ENCODE measurements at places on chromosomes 12 and 14.
A peak's percentile ranks its signal among the peaks of the same experiment; 100 is the strongest.

GRCh38 chr14:61649283-61649682 lies 46.0 kb upstream of the HIF1A start:
- no peak for DNase-seq

DNA sequence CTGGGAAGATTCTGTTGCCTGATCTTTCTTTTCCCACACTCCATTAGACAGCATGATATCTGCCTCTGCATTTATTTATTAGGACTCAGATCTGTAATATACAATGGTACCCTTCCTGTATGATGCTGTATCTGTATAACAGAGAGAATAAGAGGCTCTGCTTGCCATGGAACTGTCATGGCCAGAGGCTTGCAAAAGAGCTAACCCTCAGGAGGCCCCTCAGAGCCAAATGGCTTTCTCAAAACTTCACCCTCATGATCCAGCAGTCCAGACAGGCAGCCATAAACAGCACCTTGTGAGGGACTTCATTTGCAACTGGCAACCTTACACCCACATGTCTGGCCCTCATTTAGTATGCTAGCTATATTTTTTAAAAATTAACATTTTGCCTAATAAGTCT lies 57.6 kb downstream of the TMEM30B start:
- no peak for DNase-seq

- no peak for DNase-seq
Observed at GRCh38 chr12:89513544-89513943, 11.1 kb downstream of the GALNT4 start.

DNA sequence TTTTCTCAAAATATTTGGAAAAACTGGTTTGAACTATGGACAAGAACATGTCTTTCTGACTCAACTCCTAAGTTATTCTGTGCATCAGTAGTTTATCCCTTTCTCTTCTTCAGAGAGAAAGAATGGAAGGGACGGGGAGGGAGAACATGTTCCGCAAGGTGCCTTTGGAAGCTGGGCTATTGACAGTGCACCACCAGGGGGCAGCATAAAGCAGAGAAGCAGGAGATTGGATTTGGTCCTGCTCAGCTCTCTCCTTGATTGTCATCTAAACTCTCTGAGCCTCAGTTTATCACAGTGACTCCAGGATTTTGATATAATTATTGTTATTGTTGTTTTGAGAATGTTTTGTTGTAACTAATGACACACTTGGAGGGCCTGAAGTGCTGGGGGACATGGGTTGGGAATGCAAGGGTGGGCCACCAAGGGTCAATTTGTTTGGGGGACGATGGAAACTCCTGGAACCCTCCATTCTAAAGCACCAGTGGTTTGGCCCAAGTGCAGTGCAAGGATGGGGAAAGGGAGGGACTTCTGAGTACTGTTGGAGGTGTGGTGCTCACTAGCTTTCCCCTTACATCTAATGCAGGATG lies 45.3 kb upstream of the ANO6 start:
- DNase-seq: peak; percentile 61

- DNase-seq: peak; percentile 81
Observed at GRCh38 chr14:67413806-67414769, 2.1 kb upstream of the PLEK2 start.

DNA sequence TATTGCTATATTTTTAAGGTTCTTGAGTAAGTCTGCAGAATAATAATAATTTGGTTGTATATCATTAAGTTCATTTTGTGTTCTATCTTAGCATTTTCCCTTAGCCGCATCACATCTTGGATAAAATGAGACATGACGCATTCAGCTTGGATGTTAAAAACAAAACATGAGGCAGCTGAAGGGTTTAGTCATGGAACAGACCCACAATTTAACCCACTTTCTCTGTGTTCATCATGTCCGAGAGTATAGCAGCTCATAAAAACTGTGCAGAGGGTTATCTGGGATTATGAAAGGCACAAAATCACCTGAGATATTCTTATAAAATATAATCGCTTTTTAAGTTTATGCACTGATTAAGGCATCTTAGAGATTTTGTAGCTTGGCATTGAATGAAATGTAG lies 219.3 kb downstream of the TRHDE start:
- no peak for DNase-seq

GRCh38 chr12:15688202-15688736 lies 100.9 kb downstream of the EPS8 start:
- no peak for DNase-seq

- DNase-seq: no peak
Observed at GRCh38 chr12:107134558-107134957, 41.2 kb upstream of the CRY1 start.

GRCh38 chr12:31316891-31317290 lies 9.1 kb downstream of the SINHCAF start:
- DNase-seq: no peak

- peak; percentile 9 for DNase-seq
Observed at GRCh38 chr14:85533861-85534291, 3.9 kb downstream of the FLRT2 start.

DNA sequence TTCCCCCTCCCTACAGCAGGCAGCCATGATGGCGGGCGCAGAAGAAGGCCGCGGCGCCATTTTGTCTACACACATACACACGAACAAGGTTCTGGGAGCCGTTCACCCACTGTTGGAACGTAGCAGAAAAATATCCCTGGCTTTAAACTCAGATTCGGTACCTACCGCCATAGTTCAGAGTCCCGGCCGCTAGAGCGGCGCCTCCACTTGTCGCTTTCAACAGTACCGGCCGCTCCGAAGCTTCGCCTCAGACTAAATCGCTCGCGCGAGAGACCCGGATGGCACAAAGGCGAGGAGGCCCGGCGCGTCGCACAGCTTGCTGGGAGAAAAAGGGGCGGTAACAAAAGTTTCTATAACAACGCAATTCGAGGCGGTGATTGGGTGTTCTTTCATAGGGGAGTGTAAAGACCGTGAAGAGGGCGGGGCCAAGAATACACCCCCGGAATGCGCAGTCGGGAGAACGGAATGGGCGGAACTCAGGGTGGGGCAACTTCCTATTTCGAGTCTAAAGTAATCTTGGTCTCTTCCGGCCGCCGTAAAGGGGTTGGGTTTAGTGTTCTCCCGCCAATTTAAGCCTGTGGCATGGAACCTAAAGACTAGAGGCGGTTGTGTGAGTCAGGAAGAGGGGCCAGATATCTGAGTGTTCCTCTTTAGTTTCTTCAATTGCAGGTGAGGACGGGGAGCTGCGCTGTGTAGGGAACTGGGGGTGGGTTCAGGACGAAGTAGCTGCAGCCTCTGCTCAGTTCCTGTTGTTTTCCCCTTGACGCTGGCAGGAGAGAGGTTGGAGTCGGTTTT lies at the start of the genes KNTC1 and RSRC2:
TSS of gene KNTC1 (plus strand) at position 567 of the 795 bp plus-strand sequence. CDS start 2,815 bp downstream, outside the sequence.
TSS of gene RSRC2 (minus strand) at position 254 of the 795 bp plus-strand sequence. CDS start at position 171, 83 bp downstream.
- DNase-seq: peak; percentile 99
